ENCODE measurements at places on chromosomes 3 and 15.
A peak's percentile ranks its signal among the peaks of the same experiment; 100 is the strongest.

GRCh38 chr3:132232231-132232792 lies 84.9 kb upstream of the ACP3 start:
- no peak for DNase-seq

DNA sequence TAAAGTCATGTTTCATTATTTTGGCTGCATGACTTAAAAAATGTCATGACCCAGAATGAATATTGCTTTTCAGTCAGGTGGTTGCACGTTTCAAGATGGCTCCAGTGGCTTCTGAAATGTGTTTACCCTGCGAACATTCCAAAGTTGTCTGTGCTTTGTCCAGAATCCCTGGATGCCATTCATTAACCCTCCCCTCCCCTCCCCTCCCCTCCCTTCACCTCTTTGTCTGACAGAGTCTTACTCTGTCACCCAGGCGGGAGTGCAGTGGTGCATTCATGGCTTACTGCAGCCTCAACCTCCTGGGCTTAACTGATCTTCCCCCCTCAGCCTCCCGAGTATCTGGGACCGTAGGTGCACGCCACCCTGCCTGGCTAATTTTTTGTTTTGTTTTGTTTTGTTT lies 308.0 kb downstream of the PTPRG start:
- DNase-seq: no peak

- no peak for DNase-seq
Measured at GRCh38 chr3:113270786-113271185, 59.4 kb downstream of the BOC start.

- no peak for DNase-seq
Measured at GRCh38 chr3:127471142-127471541, 119.4 kb downstream of the TPRA1 start.

- DNase-seq: peak; percentile 40
Measured at GRCh38 chr15:69394556-69395282, 19.4 kb upstream of the KIF23 start.

GRCh38 chr3:46282696-46283095 lies 40.4 kb downstream of the CCR3 start:
- DNase-seq: no peak

- peak; percentile 85 for DNase-seq
Measured at GRCh38 chr3:8538913-8539312, 37.3 kb downstream of the LMCD1 start.

DNA sequence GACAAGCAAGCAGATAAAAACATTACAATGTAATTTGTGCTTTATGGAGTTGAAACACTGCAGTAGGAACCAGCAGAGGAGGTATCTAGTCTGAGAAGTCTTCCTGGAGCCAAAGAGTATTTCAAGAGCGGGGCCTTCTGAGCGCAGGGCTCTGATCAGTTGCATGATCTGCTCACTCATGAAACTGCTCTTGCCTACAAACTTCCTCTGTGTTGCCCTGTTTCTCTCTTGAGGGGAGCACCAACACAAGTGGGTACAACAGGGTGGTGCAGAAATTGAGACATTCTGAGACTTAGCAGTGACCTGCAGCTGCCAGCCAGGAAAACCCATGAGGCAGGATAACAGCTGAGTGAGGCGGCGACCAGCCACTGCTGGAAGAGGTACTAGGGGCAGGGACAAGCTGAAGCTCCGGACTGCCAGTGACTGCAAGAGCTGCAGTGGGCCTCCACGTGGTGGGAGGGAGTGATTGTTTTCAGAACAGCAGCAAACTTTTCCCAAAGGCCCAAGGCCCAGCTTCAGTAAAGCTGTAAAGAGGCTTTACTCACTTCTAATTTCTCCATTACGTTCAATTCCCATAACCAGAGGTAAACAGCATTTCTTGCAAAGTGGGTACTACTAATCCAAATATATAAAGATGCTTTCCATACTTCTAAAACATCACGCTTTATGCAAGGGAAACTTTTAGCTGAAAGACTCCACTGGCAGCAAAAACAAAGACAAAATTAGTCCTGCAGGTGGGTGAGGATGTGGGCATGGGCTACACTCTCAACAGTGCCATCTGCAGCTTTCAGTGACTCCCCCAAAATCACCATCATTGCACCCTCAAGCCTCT lies 69.0 kb upstream of the LPP start:
- DNase-seq: no peak

DNA sequence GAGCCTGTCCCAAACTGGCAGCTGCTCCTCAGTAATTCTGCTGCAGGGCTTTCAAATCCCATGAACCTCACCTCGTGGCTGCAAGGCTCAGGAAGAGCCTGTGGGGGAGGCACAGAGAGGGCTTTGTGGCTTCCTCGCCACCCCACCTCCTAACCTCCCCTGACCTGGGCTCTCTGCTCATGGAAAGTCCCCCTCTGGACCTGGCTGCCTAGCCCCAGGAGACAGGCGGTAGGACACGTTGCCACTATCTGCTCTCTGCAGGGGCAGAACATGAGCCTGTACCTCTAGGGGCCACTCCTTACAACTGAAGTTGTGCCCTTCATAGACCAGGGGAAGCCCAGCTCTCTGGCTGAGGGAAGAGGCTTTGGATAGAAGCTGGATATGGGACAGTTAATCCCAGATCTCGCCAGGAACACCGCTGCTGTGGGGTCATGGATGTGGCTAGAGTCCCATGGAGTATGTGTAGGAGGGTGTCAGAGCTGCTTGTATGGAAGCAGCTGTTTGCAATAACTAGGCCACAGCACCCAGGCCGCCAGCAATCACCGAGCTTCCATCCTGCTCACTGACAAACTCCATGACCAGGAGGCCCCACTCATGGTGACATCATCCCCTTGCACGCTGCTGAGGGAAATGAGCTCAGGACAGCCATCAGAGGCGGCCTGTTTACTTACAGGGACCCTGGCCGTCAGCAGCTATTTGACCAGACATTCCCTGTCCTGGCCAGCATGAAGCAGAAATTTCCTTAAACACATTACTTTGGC lies 34.0 kb upstream of the CILP start:
- no peak for DNase-seq

- no peak for DNase-seq
Measured at GRCh38 chr3:183933160-183933559, 48.5 kb upstream of the PARL start.
